ENCODE measurements at places on chromosomes 11 and 22. TPM values are rescaled to one million over a fixed set of nuclear protein-coding genes. Genes with fewer than 3 reads are reported as not detected.

DNA sequence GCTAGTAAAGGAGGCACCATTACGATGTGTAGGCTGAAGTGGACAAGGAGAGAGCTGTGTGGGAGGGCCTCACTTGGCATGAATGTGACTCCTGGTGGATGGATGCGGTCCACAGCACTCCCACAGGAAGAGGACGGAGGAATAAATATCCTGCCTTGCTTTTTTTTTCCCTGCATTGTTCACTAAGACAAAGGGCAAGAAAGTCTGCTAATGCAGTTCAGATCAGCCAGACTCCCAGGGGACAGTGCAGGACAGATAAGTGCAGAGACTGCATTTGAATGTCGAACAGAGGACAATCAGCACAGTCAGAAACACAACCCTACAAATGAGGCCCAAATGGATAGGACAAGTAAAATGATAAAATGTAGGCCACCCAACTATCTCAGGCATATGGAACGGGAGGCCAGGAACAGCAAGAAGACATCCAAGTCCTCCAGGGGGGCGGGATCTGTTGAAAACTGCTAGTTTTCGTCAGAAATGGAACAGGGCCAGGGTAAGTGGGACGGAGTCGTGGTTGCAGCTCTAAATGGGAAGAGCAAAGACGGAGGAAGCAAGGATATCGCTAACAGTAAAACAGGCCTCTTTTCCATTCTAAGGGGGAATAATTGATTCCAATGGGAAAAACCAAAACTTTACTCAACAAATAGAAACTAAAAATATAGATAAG lies 25.2 kb upstream of the OR8B8 start:
- H3K27me3 ChIP-seq: peaks cover 6% of the 10 kb centered on the region
- H3K4me1 ChIP-seq: no peaks in the 10 kb centered on the region
- H3K36me3 ChIP-seq: no peaks in the 10 kb centered on the region
- DNase-seq: no peak
- no peak overlapping the region for H3K4me3 ChIP-seq
- no peak overlapping the region for H3K27ac ChIP-seq

- no peaks in the 10 kb centered on the region for H3K27me3 ChIP-seq
- H3K36me3 ChIP-seq: no peaks in the 10 kb centered on the region
- H3K4me1 ChIP-seq: peaks cover under 1% of the 10 kb centered on the region
- no peak for DNase-seq
- no peak overlapping the region for H3K27ac ChIP-seq
- H3K4me3 ChIP-seq: no peak overlapping the region
These were observed 38.0 kb upstream of the GRIK4 start for GRCh38 chr11:120473503-120473902.

DNA sequence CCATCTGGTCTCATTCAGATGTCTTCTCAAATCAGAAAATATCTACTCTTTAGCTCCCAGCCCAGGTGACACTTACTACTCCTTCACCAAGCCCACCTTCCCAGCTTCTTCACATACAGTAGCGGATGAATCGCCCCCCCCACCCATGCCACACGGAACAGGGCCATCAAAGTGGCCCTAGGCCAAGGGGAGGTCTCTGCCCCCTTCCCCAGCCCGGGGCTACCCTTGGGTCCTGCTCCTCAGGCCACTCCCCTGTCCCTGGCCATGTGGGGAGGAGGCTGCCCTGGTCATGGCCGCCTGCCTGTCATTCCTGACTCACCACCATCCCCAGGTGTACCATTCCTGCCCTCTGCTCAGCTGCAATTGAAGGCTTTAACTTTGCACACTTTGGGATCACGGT lies 142.8 kb downstream of the NECTIN1 start:
- no peak overlapping the region for H3K27ac ChIP-seq
- DNase-seq: no peak
- H3K36me3 ChIP-seq: no peaks in the 10 kb centered on the region
- H3K4me3 ChIP-seq: no peak overlapping the region
- H3K27me3 ChIP-seq: peaks cover 46% of the 10 kb centered on the region

- H3K36me3 ChIP-seq: peaks cover 19% of the 10 kb centered on the region
- peaks cover 53% of the 10 kb centered on the region for H3K4me1 ChIP-seq
- H3K4me3 ChIP-seq: peak overlapping the region; percentile 82
- peak overlapping the region; percentile 100 for H3K27ac ChIP-seq
- DNase-seq: peak; percentile 53
These were observed 5.8 kb downstream of the ARSA start for GRCh38 chr22:50621948-50622722.

DNA sequence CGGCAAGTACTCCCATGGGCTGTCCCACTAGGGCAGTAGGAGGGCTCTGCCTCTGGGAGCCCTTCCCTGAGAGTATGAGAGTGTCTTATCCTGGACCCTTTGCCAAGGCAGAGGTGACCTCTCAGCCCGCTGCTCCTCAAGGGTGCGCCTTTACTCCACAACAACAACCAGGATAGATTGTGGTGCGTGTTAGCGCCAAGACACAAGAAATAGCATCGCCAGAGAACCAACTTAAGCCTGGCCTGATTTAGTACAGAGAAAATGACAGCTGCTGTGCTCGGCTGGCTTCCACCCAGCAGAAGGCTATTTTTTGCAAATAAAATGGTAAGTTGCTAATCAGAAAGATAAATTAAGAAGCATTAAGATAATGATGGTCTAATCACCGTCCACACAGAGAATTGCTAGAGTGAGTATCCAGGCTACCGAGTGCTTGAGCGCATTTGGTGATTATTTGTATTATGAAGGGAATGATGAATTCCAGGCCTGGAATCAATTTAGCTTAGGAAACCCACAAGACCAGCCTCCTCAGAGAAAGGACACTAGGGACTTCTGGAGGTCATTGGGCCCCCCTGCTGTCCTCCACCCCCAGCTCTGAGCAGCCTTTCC lies 119.8 kb downstream of the PKNOX2 start:
- H3K36me3 ChIP-seq: no peaks in the 10 kb centered on the region
- H3K4me3 ChIP-seq: no peak overlapping the region
- H3K27ac ChIP-seq: no peak overlapping the region
- no peaks in the 10 kb centered on the region for H3K4me1 ChIP-seq
- peaks cover 3% of the 10 kb centered on the region for H3K27me3 ChIP-seq

- peak within 1 kb of the TSS; percentile 99 for H3K27ac ChIP-seq
- H3K36me3 ChIP-seq: peaks cover 23% of the 10 kb centered on the region
- H3K27me3 ChIP-seq: no peaks in the 10 kb centered on the region
- peaks cover 53% of the 10 kb centered on the region for H3K4me1 ChIP-seq
These were observed at the start of gene EIF4ENIF1 for GRCh38 chr22:31489632-31490495. EIF4ENIF1 (minus strand) TSS chr22:31489842; CDS start chr22:31488718, 1,124 bp downstream.

- H3K27me3 ChIP-seq: no peaks in the 10 kb centered on the region
- H3K36me3 ChIP-seq: peaks cover 78% of the 10 kb centered on the region
- peaks cover 95% of the 10 kb centered on the region for H3K4me1 ChIP-seq
- H3K27ac ChIP-seq: peak overlapping the region; percentile 66
These were observed 12.2 kb upstream of the CDC42BPG start for GRCh38 chr11:64856382-64857227.

DNA sequence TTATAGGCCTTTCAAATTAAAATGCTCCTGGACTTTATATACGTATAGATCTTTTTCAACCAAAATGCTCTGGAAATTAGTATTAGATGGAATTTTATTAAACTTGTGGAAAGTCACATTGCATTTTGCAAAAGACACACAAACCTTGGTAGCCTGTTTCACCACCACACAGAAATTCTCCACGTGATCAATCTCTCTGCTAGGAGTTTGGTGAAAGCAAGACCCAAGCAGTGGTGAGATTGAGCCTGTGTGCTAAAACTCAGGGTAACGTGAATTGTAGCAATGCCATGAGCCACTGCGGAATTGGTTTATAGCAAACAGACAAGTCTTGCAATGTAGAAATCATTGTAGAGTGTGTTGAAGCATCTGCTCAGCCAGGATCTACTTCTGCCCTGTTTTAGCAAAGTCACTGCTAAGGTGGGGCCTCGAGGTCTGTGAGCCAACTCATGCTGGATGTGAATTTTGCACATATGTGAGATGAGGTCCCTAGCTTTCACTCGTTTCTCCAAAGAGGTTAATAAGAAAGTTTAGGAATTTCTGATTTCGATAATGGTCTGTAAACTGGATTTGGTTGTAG lies 184.8 kb downstream of the DBX1 start:
- peaks cover 9% of the 10 kb centered on the region for H3K27me3 ChIP-seq
- DNase-seq: no peak
- H3K4me3 ChIP-seq: no peak overlapping the region
- no peak overlapping the region for H3K27ac ChIP-seq

DNA sequence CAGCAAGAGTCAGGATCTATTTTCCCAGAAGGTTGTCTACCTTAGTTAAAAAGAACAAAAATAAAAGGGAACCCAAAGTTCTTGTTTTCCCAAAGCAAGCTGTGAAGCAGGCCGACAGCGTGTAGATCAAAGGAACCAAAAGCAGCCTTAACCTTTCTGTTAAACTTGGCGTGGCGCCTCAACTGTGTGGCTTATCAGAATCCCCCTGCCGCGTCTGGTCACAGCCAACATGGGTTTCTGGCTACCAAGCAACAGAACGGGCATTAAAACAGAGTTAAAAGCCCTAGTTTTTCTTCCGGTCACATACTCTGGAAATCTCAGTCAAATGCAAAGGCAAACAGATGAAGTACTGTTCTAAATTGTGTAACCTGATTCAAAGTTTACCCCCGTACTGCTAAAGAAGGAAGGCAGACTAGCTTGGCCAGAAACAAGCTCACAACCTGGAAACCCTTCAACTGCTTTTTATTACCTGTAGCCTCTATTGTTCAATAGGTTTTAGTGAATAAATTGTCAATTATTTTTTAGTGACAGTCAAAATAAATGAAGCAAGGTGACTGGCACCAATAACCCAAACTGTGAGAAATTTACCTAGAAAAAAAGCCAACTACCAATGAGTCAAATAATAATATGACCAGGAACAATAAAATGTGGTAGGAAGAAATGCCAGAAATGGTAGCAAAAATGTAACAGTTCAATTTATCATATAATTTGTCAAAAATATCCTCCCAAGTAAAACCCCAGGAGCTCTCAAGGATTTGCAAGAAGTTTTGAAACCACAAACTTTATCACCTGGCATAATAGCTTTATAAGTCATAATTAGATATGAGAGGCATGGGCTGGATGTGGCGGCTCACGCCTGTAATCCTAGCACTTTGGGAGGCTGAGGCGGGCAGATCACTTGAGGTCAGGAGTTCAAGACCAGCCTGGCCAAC lies 21.4 kb downstream of the CHKA start:
- H3K27me3 ChIP-seq: no peaks in the 10 kb centered on the region
- no peak overlapping the region for H3K4me3 ChIP-seq
- H3K36me3 ChIP-seq: no peaks in the 10 kb centered on the region
- DNase-seq: peak; percentile 42

- no peak overlapping the region for H3K4me3 ChIP-seq
- H3K36me3 ChIP-seq: no peaks in the 10 kb centered on the region
- H3K4me1 ChIP-seq: no peaks in the 10 kb centered on the region
- DNase-seq: no peak
These were observed 113.0 kb downstream of the ME3 start for GRCh38 chr11:86559311-86559945.

DNA sequence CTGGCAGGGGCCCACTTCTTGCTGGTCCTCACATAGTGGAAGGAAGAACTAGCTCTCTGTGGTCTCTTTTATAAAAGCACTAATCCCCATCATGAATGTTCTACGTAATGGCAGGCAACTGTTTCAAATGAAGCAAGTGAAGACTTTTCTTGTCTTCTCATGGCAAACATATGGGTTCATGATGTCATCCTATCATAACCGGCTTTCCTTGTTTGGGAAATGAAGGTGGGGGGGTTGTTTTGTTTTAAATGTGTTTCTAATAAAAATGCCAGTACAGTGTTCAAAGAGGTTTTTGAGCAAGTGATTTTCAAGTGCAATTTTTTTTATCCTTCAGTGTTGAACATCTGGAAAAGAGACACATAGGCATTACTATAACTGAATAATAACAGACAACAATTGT lies 33.4 kb downstream of the REXO2 start:
- no peak overlapping the region for H3K27ac ChIP-seq
- H3K4me1 ChIP-seq: no peaks in the 10 kb centered on the region
- no peak for DNase-seq
- peaks cover 2% of the 10 kb centered on the region for H3K27me3 ChIP-seq
- no peak overlapping the region for H3K4me3 ChIP-seq
- H3K36me3 ChIP-seq: no peaks in the 10 kb centered on the region

DNA sequence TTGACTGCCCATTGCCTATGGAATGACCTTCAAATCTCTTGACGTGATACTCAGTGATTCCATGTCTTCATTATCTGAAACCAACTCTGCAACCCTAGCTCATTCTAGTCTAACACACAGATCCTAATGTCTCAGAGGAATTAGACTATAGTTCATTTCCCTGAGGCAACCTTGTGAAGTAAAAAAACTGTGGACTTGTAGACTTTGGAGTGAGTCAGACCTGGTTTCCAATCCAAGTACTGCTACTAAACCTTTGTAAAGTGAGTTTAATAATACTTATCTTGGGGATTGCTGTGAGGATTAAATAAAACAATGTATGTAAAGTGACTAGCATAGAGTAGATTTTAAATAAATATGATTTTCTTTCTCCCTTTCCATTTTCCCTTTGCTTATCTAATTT lies 226.1 kb downstream of the BLID start:
- no peaks in the 10 kb centered on the region for H3K36me3 ChIP-seq
- H3K27me3 ChIP-seq: no peaks in the 10 kb centered on the region
- H3K4me1 ChIP-seq: no peaks in the 10 kb centered on the region
- no peak for DNase-seq
- H3K27ac ChIP-seq: no peak overlapping the region

GRCh38 chr11:8318536-8318935 lies 54.9 kb upstream of the LMO1 start:
- no peaks in the 10 kb centered on the region for H3K4me1 ChIP-seq
- H3K36me3 ChIP-seq: no peaks in the 10 kb centered on the region
- no peak for DNase-seq
- H3K4me3 ChIP-seq: no peak overlapping the region
- H3K27ac ChIP-seq: no peak overlapping the region
- H3K27me3 ChIP-seq: no peaks in the 10 kb centered on the region

DNA sequence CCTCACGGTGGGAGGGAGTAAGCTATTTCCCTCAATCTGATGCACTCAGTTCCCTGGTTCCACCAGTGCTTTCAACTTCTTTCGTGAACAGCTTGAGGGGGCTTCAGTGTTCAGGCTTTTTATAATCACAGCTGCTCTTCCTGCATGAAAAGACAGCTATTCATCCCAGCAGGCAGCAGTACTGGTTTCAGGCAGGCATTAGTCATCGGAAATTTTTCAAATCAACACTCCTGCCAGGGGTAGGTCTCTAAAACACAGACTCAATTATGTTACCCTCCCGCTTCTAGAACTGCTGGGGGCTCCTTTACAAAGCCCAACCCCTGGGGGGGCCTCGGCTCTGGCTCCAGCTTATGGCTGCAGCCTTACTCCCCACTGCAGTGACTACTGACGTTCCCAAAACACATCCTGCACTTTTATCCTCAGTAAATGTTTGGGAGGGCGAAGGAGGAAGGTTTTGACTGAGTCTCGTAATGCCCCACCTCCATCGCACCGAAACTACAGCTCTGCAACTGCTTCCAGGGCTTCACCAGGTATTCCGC lies 5.8 kb downstream of the POLDIP3 start:
- H3K27me3 ChIP-seq: no peaks in the 10 kb centered on the region
- H3K27ac ChIP-seq: no peak overlapping the region
- peaks cover 34% of the 10 kb centered on the region for H3K36me3 ChIP-seq
- H3K4me1 ChIP-seq: peaks cover 44% of the 10 kb centered on the region

OR8A1 gene
- not detected for total RNA-seq

TMEM191C gene
- 2.0 TPM for total RNA-seq

RBMXL2 gene
- not detected for total RNA-seq

KCNJ11 gene
- 0.64 TPM for total RNA-seq

OR51B2 gene
- total RNA-seq: not detected

IGLL5 gene
- not detected for total RNA-seq

ANO1 gene
- not detected for total RNA-seq

OR6A2 gene
- not detected for total RNA-seq

Measured in activated CD4-positive, alpha-beta T cell treated with anti-CD3 and anti-CD28 coated beads, Interleukin-2, amount 10 ng/mL, durations not matched to agents 7 days and 5 days (primary cell).